Peyer's patch (tissue), 4 donors: ENCODE measurements at places on chromosomes 7 and 10. TPM values are rescaled to one million over a fixed set of nuclear protein-coding genes. Genes with fewer than 3 reads are reported as not detected.

The GCK gene
- not detected for total RNA-seq

The TSPAN33 gene
- total RNA-seq = 3.8 TPM

- no peak for DNase-seq
Observed at GRCh38 chr7:151388007-151388297, 21.9 kb downstream of the WDR86 start.

The RNF148 gene
- 9.1 TPM for total RNA-seq

DNA sequence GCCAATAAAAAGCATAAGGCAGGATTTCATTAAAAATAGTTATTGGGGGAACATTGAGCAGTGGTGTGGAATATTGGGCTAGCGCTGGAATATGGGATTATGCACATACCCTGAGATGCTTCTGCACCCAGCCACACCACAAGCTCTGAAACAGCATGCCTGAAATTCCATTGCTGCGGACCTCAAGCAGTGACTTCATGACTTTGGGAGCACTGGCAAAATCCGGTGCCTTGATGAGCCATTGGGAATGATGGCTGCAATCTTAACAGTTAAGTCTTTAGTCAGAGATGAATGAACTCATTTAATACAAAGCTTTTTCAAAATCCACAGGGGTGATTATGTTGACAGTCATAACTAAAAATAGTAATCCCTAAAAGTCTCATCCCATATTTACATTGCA is 274.7 kb upstream of the MTPN start:
- no peak for DNase-seq

DNA sequence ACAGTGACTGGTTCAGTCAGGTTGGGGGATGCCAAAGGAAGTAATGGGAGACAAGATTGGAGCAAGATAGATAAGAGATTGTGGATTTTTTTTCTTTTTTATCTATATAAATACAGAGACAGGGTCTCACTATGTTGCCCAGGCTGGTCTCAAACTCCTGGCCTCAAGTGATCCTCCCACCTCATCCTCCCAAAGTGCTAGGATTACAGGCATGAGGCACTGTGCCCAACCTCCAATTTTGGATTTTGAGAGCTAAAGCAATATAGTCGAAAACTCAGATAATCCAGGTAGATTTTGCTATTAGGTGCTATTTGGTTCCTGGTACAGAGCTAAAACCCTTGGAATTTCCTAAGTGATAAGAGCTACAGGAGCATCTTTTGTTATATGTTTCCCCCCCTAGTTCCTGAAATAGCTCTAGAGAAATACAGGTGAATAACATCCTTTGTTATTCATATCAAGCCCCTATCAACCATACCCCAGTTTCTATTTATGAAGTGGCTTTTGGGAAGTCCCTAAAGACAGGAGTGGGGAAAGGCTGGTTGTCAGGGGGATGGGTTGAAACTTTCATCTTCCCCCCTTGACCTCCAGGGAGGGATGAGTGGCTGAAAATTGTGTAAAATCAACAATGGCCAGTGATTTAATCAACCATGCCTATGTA is 151.2 kb downstream of the CFTR start:
- no peak for DNase-seq

- DNase-seq = no peak
Observed at GRCh38 chr10:176677-177076, 41.4 kb downstream of the ZMYND11 start.

DNA sequence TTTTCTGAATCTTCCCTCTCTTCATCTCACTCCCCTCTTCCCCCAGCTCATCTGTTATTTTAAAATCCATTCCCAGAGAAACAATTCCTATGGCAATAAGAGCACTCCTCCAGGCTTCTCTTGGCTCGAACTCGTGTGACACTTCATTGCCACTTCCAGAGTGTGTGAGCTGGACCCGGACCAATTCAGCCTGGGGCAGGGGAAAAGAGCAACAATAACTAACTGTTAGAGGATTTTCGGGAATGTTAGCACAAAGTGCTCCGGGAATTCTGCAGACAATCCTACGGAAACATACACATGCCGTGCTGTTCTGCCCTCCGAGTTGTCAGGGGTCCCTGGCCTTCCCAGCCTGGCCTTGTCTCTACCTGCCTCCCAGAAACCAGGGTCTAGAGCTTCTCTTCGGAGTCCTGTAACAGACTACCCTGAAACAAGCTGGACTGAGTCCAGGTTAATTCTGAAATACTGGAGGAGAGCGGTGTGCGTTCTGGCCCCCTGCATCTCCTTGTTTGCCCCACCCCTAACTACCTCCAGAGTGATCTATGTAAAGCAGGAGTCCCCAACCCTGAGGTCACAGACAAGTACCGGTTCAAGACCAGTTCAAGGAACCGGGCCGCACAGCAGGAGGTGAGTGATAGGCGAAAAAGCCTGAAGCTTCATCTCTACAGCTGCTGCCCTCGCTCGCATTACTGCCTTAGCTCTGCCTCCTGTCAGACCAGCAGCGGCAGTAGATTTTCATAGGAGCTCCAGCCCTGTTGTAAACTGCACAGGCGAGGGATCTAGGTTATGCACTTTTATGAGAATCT is 11.3 kb downstream of the COL26A1 start:
- DNase-seq = no peak

- DNase-seq = no peak
Observed at GRCh38 chr10:16929069-16929468, 111.8 kb upstream of the RSU1 start.

GRCh38 chr10:132487241-132488135 is 50.1 kb upstream of the INPP5A start:
- DNase-seq = peak; percentile 63

DNA sequence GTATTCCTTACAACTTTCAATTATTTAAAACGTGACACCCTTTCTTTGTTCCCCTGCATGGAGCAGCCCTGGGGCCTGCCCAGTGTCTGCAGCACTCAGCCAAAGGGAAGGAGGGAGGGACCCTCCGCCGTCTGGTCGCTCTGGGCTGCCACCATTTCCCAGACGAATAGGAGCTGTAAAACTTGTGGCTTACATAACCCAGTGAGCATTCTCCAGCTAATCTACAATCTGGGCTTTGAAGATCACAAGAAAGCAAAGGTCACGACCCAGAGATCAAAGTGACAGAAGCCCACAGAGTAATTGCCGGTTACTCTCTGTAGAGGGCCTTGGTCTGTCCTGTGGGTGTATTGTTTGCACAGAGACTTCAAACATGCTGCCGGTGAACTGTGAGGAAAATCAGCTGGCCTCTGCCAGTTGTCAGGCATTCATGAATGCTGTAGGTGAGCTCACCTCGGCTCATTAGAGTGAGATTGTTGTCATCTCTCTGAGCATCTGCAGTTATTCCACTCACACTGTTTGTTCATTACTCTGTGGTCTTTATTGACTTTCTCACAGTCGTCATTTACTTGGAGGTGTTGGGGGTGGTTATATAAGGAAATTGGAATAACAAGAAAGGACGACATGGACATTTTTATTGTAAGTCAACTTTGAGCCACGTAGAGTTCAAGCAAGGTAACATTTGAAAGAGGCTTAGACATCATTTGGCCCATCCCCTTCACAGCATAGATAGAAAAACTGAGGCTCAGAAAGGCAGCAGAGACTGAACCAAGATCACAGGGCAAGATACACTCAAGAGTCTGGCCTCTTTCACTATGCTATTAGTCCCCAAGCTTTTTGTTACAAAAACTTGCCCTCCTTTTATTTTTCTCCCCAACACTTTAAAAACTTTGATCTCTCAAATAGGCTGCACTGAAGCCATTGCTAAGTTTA is 619.8 kb downstream of the LRMDA start:
- no peak for DNase-seq

- peak; percentile 14 for DNase-seq
Observed at GRCh38 chr10:48478469-48478868, 126.4 kb downstream of the ARHGAP22 start.

DNA sequence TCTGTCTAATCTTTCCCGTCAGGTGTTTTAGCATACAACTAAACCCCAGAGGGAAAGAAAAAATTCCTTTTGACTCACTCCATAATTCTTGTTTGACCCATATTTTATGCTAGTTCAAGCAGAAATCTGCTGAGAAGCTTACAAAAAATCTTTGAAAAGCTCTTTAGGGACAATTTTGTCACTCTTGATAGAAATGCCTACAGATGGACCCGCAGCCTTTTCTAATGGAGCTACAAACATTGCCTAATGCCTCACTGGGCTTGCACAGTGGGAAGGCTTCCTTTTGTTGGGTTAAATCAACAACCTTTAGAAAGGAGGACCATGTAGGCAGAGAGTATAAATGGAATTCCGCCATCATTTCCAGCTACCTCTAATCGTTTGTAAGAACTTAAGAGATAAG is 344.5 kb downstream of the PCLO start:
- DNase-seq = no peak

DNA sequence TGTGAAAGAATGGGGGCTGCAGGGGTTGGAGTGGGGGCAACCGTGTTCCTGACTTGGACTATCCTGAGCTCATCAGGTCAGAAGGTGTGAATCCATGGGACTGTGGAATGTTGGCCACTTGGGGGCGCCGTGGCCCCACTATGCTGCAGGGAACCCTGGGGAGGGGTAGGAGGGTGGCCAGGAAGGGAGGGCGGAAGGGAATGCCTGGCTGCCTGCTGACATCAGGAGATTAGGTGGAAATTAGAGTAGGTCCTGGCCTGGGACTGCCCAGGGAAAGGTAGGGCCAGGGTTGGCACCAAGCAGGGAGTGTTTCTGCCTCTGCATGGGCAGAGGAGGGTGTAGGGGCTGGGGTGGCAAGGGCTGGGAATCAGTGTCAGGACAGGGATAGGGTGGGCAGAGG is 65.8 kb upstream of the PRSS58 start:
- no peak for DNase-seq

The GFRA1 gene
- total RNA-seq = 20.1 TPM

The NACAD gene
- total RNA-seq = 5.0 TPM

DNA sequence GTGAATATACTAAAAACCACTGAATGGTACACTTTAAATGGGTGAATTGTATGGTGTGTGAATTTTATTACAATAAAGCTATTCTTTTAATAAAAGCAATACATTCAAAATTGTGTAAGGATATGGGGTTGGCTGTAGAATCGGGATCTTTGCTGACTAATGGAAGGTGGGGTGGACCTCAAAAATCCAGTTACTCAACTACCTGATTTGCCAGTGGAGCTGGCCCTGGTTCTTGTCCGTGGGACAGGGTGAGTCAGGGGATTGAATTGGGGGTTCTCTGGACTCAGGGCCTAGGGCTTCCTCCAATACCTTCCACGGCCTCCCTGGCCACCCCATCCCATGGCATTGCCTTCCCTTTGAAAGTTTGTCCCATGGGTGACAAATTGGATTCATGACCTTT is 13.5 kb upstream of the RABGEF1 start:
- no peak for DNase-seq

- DNase-seq = no peak
Observed at GRCh38 chr7:79332091-79332490, 121.4 kb downstream of the MAGI2 start.

The ADIRF gene
- total RNA-seq = 605 TPM

DNA sequence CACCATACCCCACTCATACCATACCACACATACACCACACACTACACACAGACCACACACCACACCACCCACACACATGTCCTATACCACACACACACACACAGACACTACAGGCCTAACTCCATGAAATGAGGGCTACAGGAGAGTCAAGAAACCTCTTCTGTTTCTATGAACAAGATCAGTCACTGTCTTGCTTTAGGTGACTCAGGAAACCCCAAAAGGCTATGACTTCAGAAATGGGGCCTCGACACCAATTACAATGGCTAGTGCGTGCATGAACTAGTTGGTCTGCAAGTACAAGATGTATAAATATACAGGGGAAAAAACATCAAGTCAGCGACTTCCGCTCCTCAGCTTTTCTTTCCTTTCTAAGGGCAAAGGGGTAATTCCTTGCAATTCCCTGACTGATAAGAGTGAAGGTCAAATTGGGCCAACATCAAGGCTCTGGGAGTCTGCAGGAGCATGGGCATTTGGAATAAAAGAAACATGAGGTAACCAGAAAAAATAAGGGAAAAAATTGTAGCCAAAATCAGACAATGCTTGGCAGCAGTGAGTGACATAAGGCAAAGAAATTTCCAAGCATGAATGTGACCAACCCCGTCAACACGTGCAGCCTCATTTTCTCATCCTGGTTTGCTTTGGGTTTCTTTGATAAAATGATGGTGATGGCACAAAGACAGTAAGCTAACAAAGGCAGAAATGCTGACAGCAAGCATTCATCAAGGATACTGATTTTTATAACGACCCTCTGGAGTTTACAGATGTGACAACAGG is 1.5 kb downstream of the PKD1L1 start:
- no peak for DNase-seq

The MUC12 gene
- total RNA-seq = 6.5 TPM

The SPDYE17 gene
- total RNA-seq = not detected

The NOC3L gene
- total RNA-seq = 6.1 TPM

The CCDC172 gene
- total RNA-seq = not detected

DNA sequence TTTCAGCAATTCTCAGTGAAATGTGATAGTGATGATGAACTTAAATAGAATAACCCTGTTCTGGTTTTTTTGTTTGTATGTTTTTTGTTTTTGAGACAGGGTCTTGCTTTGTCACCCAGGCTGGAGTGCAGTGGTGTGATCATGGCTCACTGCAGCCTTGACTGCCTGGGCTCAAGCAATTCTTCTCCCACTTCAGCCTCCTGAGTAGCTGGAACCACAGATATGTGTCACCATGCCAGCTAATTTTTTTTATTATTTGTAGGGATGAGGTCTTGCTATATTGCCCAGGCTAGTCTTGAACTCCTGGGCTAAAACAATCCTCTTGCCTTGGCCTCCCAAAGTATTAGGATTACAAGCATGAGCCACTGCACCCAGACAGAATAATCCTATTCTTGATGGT is 14.3 kb upstream of the COL17A1 start:
- DNase-seq = no peak

The GIMAP6 gene
- total RNA-seq = 35.5 TPM

The UCMA gene
- total RNA-seq = not detected

DNA sequence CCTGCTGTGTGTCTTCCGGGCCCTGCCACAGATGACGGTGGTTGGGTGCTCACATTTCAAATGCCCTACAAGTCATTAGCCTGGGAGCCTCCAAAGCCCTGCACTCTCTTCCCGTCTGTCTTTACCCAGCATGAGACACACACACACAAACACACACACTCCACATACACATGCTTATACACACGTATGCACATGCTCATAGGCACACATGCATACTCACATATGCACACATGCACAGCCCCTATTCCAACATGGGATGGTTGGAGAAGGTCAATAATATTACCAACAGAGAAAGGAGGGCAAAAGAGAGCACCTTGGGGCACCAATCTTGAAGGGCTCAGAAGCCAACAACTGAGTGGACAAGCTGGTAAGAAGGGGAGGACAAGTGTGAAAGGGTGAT is 19.0 kb downstream of the SUN3 start:
- DNase-seq = no peak

GRCh38 chr7:157138101-157138423 is 664 bp upstream of the UBE3C start:
- no peak for DNase-seq
